ENCODE measurements at places on chromosomes 7 and 10.

DNA sequence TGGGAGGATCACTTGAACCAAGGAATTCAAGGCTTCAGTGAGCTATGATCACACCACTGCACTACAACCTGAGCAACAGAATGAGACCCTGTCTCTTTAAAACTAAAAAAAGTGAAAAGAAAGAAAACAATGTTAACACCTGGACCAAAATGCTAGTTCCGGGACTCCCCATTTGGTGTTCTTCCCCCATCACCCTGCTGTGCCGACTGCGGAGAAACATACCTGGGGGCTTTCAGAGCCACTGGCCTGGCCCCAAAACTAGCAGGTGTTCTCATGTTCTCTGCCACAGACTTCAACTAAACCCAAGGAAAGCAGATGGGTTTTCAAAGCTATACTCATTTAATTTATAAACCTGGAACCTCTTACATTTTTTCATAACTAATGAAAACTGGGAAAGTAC is 250.9 kb downstream of the KIAA1217 start:
- DNase-seq, result no peak

DNA sequence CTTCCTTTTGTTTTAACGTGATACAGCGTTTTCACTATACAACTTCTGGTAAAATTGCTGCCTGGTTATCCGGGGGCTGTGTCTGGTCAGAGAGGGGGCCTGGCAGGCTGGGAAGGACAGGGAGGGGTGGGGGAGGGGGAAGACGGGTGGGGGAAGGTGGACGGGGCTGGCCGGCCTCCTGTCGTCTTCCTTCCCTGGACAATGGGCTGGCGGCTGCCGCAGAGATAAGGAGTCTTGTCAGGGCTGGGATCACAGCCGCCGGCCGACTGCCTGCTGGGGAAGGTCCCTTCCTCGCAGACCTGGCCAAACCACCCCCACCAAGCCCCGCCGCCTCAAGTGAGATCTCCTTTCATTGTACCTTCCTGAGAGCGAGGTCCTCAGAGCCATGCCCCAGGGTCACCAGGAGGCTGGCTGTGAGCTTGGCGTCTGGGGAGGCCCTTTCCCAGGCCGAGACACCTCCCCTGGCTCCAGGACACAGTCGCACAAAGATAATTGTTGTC is 151.2 kb upstream of the TNRC18 start:
- no peak for DNase-seq

- DNase-seq, result peak; percentile 56
These were observed 43.4 kb downstream of the ZNRF2 start for GRCh38 chr7:30327813-30328212.

DNA sequence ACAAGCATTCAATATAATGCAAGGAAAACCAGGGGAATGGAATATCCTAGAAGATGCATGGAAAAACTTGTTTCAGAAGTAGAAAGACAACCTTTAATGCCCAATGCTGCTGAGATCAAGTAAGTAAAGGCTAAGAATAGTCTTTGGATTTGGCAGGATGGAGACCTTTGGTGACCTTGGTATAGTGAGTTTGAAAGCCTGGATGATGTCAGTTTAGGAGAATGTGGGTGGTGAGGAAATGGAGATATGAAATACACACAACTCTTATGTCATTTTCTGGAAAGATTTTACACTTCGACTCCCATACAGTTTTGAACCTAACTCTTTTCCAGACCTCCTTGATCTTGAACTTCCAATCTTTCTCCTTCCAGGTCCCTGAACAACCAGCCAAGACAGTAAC is 185.7 kb downstream of the TFEC start:
- DNase-seq, result peak; percentile 16

DNA sequence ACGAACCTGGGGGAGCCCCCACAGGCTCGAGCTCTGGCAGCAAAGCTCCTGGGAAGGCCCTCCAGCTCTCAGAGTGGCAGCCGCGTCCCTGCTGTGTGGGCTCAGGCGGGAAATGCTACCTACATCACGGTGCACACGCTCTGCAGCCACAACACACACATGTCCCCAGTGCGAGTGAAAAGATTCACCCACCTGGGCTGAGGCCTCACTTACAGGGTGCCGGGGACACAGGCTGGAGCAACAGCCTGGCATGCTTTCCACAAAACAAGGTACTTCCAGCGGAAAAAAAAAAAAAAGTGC is 410.4 kb upstream of the FOXK1 start:
- DNase-seq, result no peak

- no peak for DNase-seq
These were observed 18.5 kb downstream of the AGR2 start for GRCh38 chr7:16786257-16786656.

DNA sequence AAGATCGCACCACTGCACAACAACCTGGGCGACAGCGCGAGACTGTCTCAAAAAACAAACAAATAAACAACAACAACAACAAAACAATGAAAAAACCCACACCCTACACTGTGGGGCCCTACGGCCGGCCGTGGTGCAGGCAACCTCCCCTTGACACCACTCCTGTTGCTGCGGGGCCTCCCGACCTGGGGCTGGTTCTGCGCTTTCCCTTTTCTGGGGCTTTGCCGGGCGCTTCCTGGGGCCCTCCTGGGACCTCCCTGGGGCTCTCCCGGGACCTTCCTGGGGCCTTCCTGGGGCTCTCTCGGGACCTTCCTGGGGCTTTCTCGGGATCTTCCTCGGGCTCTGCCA is 46.6 kb downstream of the INSIG1 start:
- no peak for DNase-seq

GRCh38 chr7:70710011-70710480 is 421.9 kb upstream of the GALNT17 start:
- peak; percentile 72 for DNase-seq

DNA sequence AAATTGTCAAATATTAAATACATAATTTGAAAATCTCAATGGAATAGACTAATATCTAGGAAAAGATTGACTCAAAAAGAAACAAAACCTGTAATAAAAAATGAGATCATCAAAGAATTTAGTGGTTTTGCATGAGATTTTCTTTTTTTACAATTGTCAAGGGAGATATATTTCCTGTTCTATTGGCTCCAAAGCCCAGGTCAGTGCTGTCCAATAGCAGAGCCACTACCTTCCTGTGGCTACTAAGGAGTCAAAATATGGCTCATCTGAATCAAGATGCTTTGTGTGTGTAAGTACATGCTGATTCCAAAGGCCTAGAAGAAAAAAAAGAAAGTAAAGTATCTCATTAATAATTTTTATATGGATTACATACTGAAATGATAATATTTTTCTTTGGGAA is 191.9 kb downstream of the C7orf25 start:
- no peak for DNase-seq

DNA sequence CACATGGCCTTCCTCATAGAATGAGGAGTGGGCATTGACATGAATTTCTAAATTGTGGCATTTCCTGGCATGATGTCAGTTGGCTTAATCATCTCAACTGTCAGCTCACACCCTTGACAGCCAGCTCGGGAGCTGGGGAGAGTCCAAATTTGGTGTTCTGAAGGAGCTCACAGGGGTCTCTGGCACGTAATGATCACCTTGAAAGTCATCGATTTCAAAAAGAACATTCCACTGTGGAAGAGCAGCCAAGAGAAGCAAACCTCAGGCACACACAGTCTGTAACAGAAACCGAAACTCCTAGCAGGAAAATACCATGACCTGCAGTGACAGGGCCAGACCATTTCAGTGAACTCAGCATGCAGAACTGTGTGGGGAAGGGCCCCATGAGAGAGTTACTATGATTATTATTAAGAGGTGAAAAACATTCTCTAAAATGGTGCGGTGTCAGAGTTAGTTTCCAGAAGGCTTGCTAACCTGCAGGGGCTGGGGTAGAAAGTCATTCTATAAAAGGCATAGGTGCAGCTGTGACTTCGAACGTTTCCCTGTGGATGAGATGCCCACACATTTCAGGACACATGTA is 26.4 kb upstream of the KLF6 start:
- DNase-seq, result peak; percentile 70

DNA sequence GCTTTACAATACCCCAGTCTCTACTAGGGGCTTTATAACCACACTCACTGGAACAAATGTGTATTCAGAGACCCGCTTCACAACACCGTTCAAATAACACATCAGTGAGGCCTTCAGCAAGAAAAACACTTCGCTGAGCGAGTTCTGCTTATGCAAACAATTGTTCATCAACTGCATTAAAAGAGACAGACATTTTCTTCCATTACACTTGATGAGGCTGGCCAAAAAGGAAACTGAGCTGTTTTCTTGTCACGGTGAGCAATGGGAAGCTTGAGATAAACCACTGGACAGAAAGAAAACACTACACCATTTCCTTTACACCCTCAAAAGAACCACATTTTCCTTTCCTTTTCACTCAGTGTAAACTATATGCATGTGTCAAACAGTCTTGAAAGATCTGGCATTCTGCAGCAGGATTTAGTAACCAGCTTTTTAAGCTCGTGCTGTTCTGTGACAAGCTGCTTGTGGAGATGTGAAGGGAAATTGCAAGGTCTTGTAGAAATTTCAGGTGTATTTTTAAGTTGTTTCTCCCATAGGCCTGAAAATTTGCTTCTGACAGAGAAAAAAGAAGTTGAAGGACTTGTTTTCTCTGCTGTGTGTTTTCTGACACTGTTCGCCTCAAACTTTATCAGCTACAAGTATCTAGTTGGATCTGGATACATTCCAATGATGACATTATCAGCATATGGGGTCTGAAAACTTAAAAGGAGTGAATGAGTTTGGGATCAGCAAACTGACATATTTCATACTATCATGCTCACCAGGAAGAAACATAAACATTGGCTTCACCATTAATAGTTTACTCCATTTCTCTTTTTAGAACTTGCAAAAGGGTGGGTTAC is 693.1 kb downstream of the PARD3 start:
- peak; percentile 13 for DNase-seq

DNA sequence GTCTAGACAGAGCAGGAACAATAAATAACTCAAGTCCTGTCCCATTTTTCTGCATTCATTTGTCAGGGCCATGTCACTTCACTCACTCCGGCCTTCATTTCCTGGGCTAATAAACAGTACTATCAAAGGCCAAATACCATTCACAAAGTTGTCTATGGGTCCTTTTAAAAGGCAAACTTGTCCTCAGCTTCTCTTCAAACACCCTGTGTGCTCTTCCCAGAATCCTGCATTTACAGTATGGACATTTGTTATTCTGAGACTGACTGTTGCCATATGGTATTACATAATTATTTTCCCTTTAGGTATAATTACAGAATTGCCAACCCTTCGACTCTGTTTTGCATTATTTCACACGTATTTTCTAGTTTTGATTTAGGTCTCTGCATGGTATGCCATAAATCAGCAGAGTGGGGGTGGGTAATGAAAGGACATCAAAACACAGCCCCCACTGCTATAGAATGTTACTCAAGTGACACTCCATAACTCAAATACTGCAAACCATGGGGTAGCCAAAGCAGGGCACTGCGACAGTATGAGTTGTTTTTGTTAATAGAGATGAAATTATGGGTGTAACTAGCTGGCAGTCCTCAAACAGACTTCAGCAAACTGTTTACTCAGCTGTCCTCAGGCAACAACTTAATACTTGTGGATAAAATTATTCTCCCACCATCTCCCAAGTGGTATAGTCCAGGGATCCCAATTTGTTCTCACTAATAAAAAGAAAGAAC is 183.7 kb downstream of the TRIL start:
- no peak for DNase-seq

DNA sequence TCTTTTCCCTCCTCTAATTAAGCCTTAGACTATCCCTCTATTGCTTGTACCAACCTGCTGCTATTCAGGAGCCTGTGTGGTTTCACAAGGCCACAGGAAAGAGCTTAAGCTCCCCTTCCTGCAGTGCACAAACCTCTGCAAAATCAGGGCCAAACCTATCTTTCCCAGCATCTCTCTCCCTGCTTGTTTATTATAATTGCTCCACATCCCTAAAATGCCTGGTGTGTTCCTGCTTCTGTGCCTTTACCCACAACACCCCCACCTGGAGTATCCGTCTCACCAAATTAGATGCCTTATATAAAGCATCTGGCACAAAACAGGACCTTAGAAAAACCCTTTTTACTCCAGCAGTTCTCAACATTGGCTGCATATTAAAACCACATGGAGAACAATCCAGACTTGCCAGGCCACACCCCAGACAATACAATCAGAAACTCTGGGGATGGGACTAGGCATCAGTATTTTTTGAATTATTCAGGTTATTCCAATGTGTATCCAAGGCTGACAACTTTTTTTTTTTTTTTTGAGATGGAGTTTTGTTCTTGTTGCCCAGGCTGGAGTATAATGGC is 16.7 kb downstream of the SEC31B start:
- no peak for DNase-seq

GRCh38 chr7:7438851-7439250 is 96.8 kb downstream of the COL28A1 start:
- DNase-seq, result peak; percentile 100

DNA sequence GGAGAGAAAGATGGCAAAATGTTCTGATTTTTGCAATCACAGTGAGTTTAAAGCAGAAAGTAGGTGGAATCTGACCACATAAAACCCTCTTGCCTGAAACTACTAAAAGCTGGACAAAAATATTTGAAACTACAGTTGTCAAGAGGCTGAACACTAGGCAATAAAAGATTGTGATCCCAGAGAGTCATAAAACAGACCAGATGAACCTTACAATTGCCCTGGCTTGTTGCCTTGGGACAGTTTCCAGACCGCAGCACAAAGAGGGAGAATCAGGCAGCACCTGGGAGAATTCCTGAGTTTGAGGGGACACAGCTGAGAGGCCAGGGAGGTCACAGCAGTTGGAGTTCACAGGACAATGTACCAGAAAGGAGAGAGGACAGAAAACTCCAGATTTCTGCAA is 107.3 kb upstream of the NANOS1 start:
- DNase-seq, result no peak

GRCh38 chr7:121609208-121609607 is 213.1 kb upstream of the FAM3C start:
- DNase-seq, result no peak

- DNase-seq, result no peak
These were observed 15.5 kb downstream of the TLX1 start for GRCh38 chr10:101146392-101147251.

- peak; percentile 76 for DNase-seq
These were observed 42.6 kb downstream of the GPR37 start for GRCh38 chr7:124723012-124723411.

DNA sequence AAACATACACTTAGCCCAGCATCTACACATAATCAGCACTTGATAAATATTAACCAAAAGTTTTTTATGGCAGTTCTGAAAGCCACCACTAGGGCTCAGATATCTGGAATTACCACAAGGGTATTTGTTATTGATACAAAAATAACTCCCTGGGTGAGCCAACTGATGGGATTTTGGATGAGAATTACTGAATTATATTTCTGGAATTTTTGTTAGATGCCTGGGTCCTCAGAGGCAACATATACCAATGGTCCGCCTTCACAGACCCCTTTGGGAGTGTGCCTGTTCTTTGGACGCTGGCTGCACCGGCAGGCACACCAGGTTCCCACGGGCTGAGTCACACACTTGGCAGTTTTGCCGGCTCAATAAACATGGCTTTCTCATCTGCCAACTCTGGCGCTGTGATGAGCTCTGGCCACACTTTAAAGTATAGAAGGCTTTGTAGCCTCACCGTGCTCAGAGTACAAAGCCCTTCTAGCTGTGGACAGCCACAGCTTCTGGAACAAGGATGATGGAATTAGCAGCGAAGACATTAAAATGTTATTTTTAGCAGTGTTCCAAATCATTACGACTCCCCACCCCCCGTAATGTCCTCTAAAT is 24.5 kb upstream of the EEPD1 start:
- peak; percentile 94 for DNase-seq
